Forelimb muscle (tissue), 1 donor: ENCODE measurements at places on chromosomes 7 and 10. TPM values are rescaled to one million over a fixed set of nuclear protein-coding genes. Genes with fewer than 3 reads are reported as not detected.

DNA sequence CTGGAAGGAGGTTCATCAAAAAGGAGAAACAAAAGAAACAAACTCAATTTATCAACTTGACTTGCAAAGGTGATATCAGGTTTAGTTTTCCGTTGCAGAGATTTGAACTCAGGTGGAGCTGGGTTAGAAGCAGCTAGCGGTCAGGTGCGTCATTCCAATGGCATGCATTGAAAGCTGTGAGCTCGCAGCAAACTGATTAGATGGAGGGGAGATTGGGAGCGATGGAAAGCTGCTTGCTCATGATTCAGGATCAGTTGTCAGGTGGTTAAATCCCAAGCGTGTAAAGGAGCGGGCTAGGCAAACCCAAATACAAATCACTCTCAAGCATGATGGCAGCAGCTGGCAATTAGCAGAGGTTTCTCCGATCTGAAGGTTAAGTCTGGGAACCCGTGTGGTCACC lies 49.3 kb upstream of the AFAP1L2 start:
- no peak for DNase-seq

DNA sequence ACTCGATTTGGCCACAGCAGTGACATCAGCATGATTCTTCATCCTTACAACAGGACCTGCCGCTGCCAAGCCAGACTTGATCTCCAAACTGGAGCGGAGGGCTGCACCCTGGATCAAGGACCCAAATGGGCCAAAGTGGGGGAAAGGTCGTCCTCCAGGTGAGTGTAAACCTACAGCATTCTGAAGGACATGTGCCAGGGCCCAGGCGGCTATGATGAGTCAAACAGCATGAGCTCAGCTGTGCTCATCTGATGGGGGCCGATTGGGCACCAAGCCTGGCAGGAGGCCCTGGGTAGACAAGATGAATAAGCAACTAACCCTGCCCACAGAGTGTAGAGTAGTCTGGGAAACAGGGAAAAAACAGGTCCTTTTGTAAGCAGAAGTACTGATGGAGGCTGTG lies 14.4 kb upstream of the ATP6V0E2 start:
- no peak for DNase-seq

DNA sequence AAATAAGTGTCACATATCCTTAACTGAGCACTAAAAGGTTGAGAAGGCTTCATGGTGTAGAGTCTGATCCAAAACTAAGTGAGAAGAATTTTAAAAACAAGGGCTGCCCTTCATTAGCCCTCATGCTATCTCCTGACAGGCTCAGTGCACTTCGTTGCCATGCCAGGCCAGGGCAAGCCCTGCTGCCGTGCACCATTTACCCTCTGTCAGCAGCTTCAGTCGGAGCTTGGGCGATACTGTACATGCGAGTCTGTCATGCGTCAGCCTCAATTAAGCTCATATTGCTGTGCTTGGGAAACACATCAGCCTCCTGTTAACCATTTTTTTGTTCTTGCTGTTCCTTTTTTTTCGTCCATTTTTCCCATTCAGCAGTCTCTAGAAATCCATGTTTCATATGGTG lies 166.6 kb downstream of the VTI1A start:
- DNase-seq, result no peak

DNA sequence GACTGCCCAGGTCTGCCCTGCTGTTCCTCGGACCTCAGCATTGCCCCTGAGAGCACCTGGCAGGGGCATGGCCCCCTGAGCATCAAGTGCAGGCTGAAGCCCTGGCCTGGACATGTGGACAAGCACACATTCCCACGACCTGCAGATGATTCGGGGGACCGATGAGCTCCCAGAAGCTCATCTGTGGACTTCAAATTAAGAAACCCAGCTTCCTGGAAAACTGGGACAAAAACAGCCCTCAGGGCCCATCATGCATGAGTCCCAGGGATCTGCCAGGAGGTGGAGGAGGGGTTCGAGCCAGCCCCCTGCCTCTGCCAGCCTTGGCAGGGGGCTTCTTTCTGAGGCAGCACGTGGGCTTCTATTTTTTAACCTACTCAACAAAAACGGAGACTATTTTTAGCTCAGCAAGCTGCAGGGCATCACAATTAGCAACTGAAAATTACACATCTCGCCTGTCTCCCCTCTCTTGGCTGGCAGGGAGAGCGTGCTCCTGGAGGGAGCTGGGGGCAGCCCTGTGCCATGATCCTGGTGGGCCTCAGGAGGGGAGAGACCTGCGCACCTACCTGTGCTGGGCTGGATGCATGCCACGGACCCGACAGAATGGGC lies 51.8 kb downstream of the RASGEF1A start:
- no peak for DNase-seq

The SEC61G gene
- polyA plus RNA-seq, result 114 TPM

DNA sequence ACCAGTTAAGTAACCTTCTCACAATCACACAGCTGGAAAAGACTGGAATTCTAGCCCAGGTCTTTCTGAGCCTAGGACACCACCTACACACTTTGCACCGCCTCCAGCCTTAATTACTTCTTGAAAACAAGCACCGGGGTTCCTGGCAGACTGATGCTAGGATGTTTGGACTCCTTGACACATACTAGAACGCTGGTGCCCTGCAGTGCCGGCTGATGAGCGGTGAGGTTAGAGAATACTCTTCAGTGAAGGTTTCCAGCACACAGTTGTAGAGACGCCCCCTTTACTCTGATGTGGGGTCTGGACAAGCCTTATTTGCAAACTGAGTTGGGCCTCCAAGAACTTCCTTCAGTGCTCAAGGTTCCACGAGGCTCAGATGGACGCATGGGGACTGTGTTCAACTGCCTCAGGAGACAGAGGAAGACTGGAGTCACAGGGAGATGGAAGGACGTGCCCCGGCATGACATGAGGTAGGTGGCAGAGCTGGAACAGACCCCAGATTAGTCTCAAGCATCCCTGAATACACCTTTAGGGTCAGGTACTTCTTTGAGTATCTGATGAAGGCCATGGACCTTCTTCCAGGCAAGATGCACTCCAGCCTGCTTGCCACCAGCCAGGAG lies 89.6 kb downstream of the COBL start:
- no peak for DNase-seq

DNA sequence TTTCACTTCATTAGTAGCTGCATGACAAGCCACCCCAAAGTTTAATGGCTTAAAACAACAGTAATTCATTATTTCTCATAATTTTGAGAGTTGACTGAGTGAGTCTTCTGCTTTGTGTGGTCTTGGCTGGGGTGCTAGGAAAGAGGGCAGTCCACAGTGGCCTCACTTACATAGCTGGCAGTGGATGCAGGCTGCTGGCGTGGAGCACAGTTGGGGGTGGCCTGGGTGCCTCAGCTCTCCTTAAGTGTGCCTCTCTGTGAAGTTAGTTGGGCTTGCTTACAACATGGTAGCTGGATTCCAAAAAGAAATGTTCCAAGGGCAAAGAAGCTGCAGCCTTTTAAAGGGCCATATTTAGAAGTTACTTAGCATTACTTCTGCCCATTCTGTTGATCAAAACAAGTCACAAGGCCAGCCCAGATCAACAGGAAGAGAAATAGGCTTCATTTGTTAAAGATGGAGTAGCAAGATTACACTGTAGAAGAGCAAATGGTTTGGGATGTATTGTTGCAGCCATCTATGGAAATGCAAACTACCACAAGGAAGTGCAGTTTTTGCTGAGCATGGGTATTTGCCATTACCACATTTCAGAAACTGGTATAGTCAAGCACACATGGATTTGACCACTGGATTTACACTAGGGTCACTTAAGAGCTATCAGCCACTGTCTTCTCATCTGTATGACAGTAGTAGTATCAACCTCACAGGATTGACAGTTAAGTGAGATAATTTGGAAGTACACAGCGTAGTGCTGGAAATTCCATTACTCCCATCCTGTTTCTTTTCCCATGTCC lies 33.6 kb downstream of the ZEB1 start:
- no peak for DNase-seq

- no peak for DNase-seq
Measured at GRCh38 chr10:18767981-18768380, 108.8 kb downstream of the ARL5B start.

DNA sequence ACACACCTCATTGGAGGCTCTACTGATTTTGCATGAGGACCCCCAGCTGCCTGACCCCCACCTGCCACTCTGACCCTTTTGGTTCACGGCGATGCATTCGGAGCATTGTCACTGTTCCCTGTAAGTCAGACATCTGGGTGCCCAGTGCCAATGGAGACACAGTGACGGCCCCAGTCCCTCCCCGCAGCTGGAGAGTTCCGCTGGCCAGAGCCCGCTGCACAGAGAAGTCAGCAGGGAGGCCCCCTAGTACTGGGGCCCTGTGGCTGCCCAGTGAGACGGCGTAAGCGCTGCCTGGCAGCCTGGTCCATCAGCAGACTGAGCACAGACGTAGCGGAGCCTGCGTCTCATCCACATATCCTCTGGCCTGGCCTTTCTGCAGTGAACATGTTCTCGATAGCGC lies 77.5 kb downstream of the NKX6-2 start:
- no peak for DNase-seq

The AOAH gene
- polyA plus RNA-seq, result 2.5 TPM

DNA sequence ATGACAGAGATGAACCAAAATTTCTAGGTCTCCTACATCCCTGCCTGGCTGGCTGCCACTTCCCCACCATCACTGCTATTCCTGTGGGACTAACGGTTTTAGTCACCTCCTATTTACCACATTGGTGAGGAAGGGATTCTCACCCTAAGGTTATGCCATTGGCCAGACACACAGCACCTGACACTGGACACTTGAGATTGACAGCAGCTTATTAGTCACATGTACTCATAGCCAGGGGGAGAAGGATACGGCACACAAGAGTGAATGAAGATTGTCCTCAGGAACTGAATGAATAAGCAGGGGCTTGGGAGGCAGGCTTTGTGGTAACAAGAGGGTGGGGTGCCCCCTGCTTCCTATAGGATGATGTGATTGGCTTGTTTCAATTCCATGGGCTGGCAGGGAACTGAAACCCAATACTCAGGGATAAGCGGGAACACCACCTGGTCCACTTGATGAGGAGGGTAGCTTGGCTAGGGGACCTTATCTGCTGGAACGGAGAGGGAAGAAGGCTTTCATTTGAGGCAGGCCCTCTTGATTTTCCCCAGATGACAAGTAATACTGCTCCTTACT lies 99.0 kb downstream of the SPAG6 start:
- no peak for DNase-seq

- peak; percentile 41 for DNase-seq
Measured at GRCh38 chr10:126476246-126476645, 88.0 kb upstream of the ADAM12 start.

The HECW1 gene
- polyA plus RNA-seq, result 0.23 TPM
